ENCODE measurements at places on chromosomes 7 and 10.
A peak's percentile ranks its signal among the peaks of the same experiment; 100 is the strongest.

DNA sequence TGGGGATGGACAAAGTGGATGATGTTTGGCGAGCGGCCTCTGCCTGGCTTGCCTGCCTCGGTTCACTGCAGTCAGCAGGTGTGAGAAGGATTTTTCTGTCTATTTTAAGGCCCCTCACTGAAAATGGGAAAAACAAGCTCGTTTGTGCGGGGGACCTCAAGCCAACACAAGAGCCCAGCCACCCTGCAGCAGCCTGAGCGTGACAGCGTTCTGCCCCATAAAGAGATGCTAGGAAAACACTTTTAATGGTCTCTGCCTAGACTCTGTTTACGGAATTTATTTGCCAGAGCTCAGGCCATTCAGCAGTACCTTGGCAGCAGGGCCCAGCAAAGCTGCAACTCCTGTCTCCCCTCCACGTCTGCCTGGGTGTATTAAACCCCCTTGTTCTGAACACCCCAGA is 131.7 kb downstream of the GRK5 start:
- DNase-seq: no peak

- DNase-seq: no peak
Observed at GRCh38 chr7:21334906-21335305, 93.0 kb upstream of the SP4 start.

DNA sequence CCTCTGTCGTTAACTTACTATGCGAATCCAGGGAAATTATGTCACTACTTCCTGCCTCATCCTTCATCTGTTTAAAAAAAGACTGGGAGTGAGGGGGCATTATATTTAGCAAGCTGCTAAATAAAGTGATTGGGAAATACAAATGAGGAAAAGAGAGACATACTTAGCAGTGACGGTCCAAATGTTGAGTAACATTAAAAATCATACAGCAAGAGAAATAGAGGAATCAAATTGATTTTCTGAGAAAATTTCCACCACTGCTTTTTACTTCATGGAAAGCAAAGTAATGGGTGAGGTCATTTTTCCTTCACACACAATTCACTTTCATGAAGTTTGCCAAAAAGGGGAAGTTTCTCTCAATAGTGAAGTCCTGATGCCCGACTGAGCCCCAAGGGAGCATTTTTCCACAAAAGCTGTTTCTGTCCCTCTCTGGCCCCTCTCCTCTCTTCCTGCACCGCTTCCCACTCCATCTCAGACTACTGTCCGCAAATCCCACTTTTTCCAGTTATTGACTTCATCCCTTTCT is 61.9 kb upstream of the ADO start:
- no peak for DNase-seq

DNA sequence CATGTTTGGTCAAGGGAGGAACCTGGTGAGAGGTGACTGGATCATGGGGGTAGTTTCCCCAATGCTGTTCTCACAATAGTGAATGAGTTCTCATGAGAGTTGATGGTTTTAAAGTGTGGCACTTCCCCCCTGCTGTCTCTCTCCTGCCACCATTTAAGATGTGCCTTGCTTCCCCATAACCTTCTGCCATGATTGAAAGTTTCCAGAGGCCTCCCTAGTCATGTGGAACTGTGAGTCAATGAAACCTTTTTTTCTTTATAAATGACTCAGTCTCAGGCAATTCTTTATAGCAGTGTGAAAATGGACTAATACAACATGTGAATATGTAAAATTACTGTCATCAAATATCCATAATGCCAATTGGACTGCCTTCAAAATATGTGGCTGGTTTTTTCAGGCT is 165.5 kb upstream of the TARP start:
- DNase-seq: no peak

DNA sequence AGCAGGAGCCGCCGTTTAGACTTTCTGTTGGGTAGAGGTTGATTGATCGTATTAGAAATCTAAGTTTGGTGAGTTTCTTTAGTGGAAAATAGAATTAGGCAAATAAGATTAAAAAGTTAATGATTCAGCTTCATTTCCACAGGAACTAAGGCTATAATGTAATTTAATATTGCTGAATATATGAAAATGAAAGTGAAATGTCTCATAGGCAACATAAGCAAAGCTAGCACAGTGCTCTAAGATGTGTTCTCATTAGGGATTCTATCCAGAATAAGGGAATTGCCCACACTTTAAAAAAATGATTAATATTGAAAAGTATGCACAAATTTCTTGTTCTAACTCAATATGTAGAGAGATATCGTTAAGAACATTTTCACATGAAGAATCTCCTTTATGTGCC is 47.0 kb downstream of the SRI start:
- no peak for DNase-seq

- no peak for DNase-seq
Observed at GRCh38 chr7:103632972-103633371, 187.0 kb upstream of the SLC26A5 start.

DNA sequence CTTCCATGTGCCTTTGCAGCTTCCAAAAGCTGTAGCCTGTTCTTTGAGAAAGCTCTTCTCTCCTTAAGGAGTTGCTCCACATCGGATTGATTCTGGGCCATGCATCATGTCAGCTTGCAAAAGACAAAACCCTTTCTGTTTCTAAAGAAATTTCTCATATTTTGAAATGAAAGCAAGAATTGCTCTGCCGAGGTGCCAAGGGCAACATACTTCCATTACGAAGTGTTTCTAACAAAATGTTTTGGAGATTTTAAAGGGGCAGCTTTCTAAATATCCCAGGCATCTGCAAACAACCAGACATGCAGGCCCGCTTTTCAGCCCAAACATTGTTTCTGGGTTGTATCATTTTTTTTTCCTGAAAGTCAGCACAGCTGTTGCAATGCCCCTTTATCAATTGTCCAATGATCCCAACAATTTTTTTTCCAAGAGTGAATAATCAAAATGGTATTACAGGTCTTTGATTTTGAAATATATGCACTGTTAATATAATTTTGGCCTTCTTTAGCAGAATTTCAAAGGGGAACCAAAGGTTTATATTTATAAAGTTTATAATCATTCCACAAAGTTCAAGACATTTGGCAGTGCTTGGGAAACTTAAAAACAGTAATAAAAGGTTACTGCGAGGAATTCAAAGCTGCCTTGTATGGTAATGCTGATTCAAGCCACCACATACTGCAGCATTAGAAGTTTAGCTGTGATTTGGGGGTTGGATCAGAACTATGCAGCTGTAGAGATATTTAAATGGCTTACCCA is 61.0 kb downstream of the TES start:
- no peak for DNase-seq

DNA sequence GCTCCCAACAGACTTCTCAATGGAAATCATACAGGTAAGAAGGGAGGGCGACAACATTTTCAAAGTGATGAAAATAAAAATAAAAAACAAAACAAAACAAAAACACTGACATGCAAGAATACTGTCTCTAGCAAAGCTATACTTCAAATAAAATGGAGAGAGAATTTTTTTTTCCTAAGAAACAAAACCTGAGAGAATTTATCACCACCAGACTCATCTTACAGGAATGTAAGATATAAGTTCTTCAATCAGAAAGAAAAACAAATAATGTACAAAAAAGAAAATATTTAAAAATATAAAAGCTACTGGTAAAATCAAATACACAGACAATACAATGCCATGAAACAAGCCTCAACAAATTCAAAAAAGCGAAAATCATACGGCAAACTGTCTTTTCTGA is 113.2 kb downstream of the NRBF2 start:
- DNase-seq: no peak

- no peak for DNase-seq
Observed at GRCh38 chr7:146136357-146136875, 19.8 kb downstream of the CNTNAP2 start.

- no peak for DNase-seq
Observed at GRCh38 chr10:126425032-126425431, 36.8 kb upstream of the ADAM12 start.

DNA sequence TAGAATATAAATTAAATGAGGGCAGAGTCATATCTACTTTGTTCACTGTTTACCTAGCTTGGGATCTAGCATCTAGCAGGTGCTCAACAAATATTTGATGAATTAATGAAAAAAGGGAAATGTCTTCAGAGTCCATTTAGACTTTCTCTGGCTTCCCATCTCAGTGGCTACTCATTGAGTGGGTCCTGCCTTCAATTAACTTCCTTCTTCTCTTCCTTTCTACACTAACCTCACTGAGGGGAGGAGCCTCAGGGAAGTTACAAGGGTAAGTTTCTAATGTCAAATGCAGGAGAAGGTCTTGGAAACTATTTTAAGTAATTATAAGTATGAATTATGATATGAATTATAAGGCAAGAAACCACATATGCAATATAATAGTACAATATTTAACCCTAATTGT is 28.2 kb upstream of the MPP7 start:
- DNase-seq: no peak

DNA sequence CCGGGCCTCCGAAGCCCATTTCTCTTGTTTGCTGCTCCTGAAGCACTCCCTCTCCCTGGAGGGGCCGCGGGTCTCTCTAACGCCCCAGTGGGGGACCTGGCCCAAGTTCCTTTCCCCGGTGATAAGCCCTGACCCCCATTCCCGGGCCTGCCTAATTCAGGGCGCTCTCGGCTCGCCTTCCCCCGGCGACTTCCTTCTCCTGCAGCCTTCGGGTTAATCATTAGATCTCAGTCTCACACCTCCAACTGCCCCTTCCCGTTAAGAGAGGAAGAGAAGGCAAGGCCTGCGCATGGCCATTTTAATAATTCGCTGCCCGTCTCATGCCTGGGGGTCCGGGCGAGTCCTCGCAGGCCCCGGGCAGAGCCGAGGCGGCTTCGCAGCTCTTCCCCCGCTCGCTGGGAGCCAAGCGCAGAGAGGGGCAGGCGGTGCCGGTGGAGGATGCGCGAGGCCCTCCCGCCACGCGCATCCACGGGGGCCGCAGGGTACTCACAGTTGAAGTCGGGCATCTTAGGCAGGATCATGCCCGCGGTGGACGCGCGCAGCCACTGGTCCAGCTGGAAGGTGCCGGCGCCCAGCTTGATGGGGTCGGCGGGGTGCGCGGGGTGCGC is 1.2 kb downstream of the MNX1 start:
- no peak for DNase-seq

GRCh38 chr7:53218730-53219504 is 183.5 kb downstream of the POM121L12 start:
- DNase-seq: no peak

- no peak for DNase-seq
Observed at GRCh38 chr10:23116486-23117205, 21.3 kb downstream of the MSRB2 start.

GRCh38 chr7:12735923-12736322 is 48.5 kb downstream of the ARL4A start:
- DNase-seq: no peak

- peak; percentile 22 for DNase-seq
Observed at GRCh38 chr7:139777133-139777891, 486 bp downstream of the HIPK2 start.

DNA sequence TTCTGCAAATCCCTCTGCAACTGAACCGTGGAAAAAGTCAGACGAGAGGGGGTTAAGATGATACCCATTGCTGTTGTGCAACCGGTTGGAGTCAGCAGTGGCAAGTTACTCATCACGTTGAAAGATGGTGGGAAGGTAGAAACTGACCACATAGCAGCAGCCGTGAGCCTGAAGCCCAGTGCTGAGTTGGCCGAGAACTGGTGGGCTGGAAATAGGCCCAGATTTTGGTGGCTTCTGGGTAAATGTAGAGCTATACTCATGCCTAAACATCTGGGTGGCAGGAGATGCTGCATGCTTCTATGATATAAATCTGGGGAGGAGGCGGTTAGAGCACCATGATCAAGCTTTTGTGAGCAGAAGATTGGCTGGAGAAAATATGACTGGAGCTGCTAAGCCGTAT is 78.6 kb downstream of the ARL5B start:
- no peak for DNase-seq

GRCh38 chr7:155460926-155461613 is 3.1 kb downstream of the EN2 start:
- peak; percentile 43 for DNase-seq

DNA sequence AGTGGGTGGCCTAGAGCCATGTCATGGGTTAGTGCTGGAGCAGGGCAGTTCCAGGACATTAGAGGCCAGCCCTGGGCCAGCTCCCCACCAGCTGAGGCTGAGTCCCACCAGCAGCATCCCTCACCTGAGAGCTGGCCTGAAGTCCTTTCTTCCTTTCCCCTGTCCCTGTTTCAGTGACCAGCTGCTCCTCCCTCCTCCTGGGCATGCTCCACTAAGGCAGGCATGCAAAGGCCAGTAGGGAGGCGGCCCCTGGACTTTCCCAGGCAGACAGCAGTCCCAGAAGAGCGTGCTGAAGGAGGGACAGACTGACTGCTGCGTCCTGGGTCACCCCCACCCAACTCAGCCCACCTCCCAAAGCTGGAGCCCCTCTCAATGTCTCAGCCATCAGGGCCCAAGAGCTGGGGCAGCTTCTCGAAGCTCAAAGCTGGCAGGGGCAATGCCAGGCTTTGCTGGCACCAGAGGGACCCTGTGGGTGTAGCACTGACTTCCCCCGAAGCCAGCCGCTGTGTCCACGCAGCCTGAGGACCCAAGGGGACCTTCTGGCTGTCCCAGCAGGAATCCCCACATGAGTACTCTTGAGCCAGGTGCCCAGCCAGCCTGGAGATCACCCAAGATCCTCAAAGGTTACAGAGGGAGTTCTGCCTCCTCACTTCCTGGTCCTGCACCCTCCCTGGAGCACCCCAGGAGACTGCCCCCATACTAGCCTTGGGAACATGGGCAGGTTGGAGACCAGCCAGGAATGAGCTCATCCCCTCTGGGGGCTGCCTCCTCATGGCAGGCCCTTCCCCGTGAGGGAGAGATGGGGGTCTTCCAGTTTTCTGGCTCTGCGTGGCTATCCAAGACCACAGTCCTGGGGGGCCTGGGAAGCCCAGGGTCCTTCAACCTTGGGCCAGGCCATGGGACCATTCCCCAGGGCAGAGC is 35.2 kb upstream of the RET start:
- no peak for DNase-seq

GRCh38 chr10:114472877-114473253 is 68.6 kb upstream of the AFAP1L2 start:
- no peak for DNase-seq

GRCh38 chr7:73718905-73719805 is at the start of gene STX1A:
TSS of gene STX1A (minus strand) at chr7:73719669. CDS start at chr7:73719631, 38 bp downstream.
- DNase-seq: peak; percentile 68

- DNase-seq: no peak
Observed at GRCh38 chr7:157457355-157458253, 120.8 kb downstream of the DNAJB6 start.

DNA sequence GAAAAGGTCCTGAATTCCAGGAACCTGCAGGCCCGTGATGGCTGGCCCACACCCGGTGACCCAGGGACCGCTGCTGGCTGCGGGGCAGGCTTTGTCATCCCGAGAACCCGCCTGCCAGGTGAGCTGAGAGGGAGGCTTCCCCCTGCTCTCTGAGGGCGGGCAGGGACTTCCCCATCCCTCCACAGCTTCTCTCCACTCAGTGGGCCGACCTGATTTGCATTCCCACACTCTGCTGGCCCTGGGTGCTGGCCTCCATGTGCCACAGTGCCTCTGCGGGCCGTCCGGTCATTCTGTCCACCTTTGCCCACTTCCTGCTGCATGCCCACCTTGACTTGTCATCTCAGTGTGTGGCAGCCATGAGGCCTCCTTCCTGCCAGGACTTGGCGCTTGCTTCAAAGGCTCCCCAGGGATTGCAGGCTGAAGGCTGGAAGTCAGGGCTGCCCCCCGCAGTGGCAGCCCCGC is 35.3 kb downstream of the PALD1 start:
- peak; percentile 22 for DNase-seq
